ENCODE measurements at places on chromosomes 7 and 10.

DNA sequence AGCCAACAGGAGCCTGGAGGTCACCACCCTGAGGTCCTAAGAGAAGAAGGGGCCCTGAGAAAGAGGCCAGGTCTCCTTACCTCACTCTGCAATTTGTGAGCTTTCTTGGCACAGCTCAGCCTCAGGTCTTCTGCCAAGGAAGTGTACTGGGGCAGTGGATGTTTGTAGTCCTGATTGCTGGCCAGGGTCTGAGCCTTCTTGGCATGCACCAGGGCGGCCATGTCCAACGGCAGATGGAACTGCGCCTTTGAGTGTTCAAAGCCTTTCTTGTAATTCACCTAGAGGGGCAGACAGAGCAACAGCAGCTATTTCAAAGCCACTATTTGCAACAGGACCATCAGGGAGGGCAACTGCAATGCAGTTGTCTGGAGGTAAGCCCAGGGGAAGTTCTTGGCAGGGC, 51.7 kb downstream of the NRAP start:
- DNase-seq: no peak

GRCh38 chr7:38168890-38169570, 9.0 kb upstream of the STARD3NL start:
- no peak for DNase-seq

DNA sequence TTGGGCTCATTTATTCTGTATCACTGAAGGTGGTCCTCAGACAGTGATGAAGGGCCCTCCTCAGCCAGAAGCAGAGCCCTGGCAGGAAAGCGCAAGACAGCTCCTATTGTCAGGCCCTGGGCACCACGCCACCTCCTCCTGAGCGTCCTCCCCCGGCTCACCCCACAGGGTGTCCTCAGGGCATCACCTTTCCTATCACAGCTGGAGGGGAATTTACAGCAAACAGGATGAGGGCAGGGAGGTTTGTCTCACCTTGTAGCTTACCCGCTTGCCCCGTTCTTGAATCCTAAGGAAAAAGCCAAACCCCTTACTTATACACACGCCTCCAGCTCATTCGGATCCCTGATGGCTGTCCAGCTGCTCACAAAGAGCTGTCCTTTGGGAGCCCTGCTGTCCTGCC, 50.2 kb upstream of the LANCL2 start:
- DNase-seq: no peak

GRCh38 chr10:57141708-57142107, 780.6 kb upstream of the ZWINT start:
- no peak for DNase-seq

DNA sequence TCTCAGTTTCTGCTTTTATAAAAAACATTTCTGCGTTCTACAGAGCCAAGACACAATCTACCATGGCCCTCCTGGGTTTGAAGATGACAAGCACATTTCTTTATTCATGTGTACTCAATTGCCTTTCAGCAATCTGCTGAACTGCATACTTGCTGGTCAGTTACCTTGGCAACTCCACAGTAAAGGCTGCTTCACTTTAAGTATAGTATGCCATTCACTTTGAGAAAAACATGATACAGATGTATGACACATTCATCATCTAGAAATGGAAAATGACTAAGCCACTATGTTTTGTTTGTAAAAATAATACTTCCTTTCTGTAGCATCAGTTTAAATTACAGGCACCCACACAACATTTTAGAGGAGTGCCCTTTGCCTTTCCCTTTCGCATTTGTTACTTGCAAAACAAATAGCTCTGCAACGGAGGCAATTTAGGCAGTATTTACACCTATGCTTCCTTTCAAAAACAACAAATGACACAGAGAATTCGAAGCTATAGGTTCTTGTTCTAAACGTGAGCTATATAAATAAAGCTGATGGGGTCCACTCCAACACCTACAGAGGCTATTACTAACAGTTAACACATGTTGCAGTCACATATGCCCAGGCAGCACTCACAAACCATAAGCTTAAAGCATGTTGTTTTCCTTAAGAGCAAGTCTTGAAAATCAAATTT, 23.5 kb downstream of the SGCE start:
- DNase-seq: no peak

- DNase-seq: no peak
Measured at GRCh38 chr7:98054585-98054984, 52.1 kb upstream of the LMTK2 start.

GRCh38 chr10:132238371-132239125, 51.8 kb downstream of the DPYSL4 start:
- DNase-seq: no peak

DNA sequence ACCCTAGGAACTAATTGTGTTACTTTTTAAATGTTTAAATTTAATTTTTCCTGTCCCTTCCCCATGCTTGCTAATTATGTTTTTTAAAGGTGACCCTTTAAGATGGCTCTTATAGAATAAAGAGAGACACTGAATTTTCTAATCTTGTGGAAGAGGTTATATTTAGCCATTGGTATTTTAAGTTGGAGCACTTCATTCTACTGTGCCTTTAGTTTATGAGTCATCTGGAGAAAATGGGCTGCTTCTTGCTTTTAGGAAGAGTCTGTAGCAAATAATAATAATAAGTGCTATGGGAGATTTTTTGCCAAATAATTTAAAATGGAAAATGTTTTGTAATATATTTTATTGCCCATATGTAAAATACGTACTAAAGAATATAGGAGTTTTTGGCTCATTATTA, 139.7 kb downstream of the ADK start:
- DNase-seq: no peak

- DNase-seq: no peak
Measured at GRCh38 chr10:2899246-2899951, 167.9 kb upstream of the PFKP start.

DNA sequence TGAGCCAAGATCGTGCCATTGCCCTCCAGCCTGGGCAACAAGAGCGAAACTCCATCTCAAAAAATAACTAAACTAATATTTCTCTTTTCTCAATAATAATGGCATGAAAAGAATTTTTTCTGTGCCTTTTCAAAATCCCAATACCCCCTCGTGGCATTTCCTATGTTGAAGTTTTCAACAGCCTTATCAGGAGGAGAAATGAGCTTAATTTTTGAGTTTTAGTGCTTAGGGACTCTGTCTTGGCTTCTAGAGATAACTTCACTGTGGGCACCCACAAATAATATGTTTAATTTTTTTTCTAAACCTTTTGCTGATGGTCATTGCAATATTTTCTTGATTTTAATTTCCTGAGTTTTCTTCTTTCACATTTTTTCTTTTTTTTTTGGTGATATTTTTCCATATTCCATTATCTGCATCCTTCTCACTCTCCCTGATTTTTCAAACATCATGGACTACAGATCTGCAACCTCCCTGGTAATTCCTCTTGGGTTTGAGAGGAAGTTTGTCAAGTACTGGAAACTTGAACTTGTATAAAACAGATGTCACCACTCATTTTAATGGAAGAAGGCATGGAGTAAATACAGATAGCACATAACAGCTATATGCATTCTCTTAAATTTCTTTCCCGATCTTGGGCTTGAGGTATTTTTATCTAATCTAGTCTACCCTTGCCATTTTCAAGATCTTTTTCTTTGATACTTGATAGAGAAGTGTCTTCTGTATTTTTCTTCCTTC, 84.0 kb downstream of the KAT6B start:
- DNase-seq: no peak

- no peak for DNase-seq
Measured at GRCh38 chr10:51875610-51876009, 176.2 kb upstream of the CSTF2T start.

- peak; percentile 35 for DNase-seq
Measured at GRCh38 chr10:45470098-45471012, 96.3 kb downstream of the ALOX5 start.

GRCh38 chr10:3775696-3776551, 9.1 kb downstream of the KLF6 start:
- DNase-seq: no peak

DNA sequence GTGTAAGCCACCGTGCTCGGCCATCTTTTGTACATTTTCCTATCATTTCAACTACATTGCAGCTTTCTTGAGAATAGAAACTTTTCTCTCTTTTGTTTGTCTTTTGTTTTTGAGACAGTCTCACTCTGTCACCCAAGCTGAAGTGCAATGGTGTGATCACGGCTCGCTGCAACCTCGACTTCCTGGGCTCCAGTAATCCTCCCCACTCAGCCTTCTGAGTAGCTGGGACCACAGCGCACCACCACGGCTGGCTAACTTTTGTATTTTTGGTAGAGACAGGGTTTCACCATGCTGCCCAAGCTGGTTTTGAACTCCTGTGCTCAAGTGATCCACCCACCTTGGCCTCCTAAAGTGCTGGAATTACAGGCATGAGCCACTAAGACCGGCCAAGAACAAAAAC, 31.3 kb upstream of the DAGLB start:
- no peak for DNase-seq

DNA sequence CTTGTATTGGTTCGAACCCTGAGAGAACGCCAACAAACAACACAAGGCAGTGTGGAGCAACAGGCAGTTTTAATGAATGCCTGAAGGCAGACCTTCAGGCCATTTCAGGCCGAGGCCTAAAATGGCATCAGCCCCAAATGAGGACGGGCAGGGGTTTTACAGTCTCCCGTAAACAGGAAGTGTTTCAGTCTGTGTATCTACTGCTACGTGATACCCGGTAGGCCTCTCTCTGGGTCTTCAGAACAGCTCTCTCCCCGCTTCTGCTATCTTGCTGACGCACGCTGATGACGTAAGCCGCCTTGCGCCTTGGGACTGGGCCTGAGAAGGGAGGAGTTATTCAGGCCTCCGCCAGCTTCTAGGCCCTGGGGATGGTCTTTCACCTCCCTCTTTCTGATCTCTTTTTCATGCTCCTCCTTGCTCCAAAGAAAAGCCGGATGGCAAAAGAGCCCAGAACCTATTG, 67.7 kb downstream of the ST8SIA6 start:
- no peak for DNase-seq

DNA sequence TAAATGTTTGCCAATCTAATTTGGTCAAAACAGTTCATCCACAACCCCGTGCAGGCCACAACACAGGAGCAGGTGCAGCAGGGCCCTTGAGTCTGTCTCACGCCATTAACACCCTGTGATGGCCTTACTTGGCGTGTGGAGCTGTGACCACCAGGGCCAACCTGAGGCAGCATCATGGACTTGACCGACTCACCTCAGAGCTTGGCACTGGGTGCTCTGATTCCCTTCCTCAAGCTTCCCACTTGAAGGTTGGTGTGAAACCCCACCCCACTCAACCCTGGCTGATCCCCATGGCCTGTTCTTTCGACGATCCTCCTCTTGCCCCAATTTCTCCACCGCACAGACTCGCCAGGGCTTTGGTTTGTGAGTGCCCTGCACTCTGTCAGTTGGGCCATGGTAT, 623.1 kb downstream of the PTPRN2 start:
- no peak for DNase-seq

DNA sequence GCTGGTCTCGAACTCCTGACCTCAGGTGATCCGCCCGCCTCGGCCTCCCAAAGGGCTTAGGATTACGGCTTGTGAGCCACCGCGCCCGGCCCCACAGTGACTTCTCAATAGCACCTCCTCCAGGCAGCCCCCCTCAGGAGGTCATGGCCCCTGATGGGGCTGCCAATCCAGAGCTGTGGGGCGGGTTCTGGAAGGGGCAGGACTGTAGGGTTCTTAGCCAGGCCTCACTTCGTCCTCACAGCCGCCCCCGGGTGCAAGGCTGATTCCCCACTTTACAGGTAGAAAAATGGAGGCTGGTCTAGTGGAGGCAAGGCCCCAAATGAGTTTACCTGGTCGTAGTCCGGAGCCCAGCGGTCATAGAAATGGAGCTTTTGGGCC, 638 bp downstream of the METTL27 start:
- no peak for DNase-seq

- DNase-seq: no peak
Measured at GRCh38 chr7:27619492-27619891, 43.2 kb downstream of the HIBADH start.

- DNase-seq: no peak
Measured at GRCh38 chr7:98934267-98934666, 55.9 kb downstream of the TRRAP start.

DNA sequence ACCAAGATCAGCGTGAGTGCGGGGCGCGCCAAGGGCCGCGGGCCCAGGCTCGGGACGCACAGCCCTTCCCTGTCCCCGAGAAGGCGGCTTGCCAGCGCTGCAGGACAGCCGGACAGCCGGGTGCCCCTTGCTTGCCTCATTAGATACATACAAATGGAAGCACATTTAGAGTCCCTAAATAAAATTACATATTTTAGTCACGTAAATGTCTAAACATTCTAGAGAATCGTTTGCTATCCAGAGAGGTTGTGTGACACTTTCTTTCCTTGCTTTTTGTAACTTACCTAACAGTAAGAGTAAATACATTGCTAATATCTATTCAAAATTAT, 4.8 kb downstream of the VSTM2A start:
- no peak for DNase-seq

GRCh38 chr7:42972699-42973500, 40.7 kb downstream of the MRPL32 start:
- no peak for DNase-seq

DNA sequence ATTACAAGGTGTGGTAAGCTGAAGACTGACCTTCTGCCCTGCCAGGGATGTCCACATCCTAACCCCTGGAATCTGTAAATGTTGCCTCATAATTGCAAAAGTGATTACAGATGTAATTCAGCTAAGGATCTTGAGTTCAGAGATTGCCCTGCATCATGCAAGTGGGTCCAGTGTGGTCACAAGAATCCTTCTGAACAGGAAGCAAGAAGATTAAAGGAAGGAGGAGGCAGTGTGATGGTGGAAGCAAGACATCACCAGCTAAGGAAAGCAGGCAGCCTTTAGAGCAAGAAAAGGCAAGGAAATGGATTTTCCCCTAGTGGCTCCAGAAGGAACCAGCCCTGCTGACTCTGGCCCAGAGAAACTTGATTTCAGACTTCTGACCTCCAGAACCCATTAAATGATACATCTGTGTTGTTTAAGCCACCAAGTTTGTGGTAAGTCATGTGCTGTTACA, 78.1 kb downstream of the USP6NL start:
- no peak for DNase-seq

DNA sequence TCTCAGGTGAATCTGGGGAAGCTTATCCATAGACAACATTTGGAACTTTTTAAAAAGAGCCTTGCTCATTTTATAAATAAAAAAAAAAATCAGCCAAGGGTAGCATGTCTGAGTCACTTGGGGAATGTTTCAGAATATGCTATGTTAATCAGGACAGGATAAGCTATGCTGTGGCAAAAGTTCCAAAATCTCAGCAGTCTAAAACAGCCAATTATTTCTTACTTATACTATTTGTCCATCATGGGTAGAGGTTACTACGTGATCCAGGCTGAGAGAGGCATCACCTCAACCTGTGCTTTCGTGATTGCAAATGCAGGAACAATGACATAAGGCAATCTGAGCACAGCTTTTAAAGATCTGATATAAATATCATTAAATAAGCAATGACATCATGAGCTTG, 6.5 kb downstream of the SLC13A1 start:
- no peak for DNase-seq

GRCh38 chr7:129741743-129742213, 130.3 kb downstream of the NRF1 start:
- no peak for DNase-seq

DNA sequence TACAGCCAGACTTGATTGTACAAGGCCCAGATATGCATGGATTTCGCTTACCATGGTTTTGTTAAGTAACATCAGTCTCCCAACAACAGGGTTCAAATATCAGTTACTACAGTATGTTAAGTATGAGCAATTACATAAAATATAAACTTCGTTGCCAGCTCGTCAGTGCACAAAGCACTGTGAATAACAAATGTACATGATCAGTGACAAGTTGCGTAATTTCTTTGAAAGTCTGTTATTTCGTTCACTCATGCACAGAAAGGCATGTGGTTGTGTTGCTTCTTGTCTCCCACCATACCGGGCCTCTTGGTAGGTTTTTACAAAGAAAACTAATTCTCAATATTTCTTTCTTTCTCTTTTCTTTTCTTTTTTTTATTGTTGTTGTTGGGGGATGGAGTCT, 12.5 kb upstream of the ZNF487 start:
- no peak for DNase-seq

Measured in T follicular helper cell (primary cell).